ENCODE measurements at places on chromosomes 11 and 22.

- no peaks in the 10 kb centered on the region for H3K36me3 ChIP-seq
- no peak overlapping the region for H3K4me3 ChIP-seq
- no peaks in the 10 kb centered on the region for H3K27me3 ChIP-seq
- H3K4me1 ChIP-seq, result no peaks in the 10 kb centered on the region
- no peak overlapping the region for H3K27ac ChIP-seq
- no peak for DNase-seq
Measured at GRCh38 chr11:12979928-12980689, 29.0 kb upstream of the RASSF10 start.

DNA sequence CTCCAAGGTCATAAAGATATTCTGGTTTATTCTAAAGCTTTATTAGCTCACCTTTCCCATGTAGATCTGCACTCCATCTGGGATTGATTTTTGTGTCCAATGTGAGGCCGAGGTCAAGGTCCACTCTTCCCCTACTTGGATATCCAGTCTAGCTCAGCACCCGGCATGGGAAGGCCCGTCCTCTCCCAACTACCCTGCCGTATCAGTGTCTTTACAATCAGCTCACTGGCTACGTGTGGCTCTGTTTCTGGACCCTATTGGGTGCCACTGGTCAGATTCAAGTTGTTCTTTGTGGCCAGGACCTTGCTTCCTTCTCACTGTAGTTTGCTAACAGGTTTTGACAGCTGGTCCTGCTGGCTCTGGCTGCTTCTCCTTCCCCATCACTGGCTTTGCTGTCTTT, 30.9 kb downstream of the KCNQ1OT1 start:
- no peaks in the 10 kb centered on the region for H3K27me3 ChIP-seq
- H3K36me3 ChIP-seq, result no peaks in the 10 kb centered on the region
- H3K4me3 ChIP-seq, result no peak overlapping the region
- H3K4me1 ChIP-seq, result peaks cover 5% of the 10 kb centered on the region
- DNase-seq, result no peak

- H3K27me3 ChIP-seq, result no peaks in the 10 kb centered on the region
- H3K27ac ChIP-seq, result no peak overlapping the region
- no peaks in the 10 kb centered on the region for H3K36me3 ChIP-seq
Measured at GRCh38 chr11:58864335-58864734, 19.8 kb upstream of the GLYATL2 start.

DNA sequence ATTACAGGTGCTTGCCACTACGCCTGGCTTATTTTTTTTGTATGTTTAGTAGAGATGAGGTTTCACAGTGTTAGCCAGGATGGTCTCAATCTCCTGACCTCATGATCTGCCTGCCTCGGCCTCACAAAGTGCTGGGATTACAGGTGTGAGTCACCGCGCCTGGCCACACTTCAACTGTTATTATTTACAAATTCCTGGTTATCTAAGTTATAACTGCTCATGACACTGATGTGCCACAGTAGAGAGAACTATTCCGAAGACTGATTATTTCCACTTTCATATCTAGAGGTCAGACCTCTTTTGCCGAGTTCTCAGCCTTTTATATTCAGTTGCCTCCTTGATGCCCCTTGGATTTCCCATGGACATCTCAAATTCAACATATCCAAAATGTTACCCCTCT, 3.9 kb upstream of the NUP160 start:
- no peak overlapping the region for H3K27ac ChIP-seq
- no peaks in the 10 kb centered on the region for H3K36me3 ChIP-seq
- DNase-seq, result no peak
- H3K4me3 ChIP-seq, result no peak overlapping the region

GRCh38 chr11:104076455-104076854, 40.0 kb downstream of the DDI1 start:
- no peaks in the 10 kb centered on the region for H3K36me3 ChIP-seq
- no peak overlapping the region for H3K4me3 ChIP-seq
- H3K27me3 ChIP-seq, result no peaks in the 10 kb centered on the region
- H3K4me1 ChIP-seq, result no peaks in the 10 kb centered on the region
- H3K27ac ChIP-seq, result no peak overlapping the region
- no peak for DNase-seq
